ENCODE measurements at places on chromosomes 2 and 18.

DNA sequence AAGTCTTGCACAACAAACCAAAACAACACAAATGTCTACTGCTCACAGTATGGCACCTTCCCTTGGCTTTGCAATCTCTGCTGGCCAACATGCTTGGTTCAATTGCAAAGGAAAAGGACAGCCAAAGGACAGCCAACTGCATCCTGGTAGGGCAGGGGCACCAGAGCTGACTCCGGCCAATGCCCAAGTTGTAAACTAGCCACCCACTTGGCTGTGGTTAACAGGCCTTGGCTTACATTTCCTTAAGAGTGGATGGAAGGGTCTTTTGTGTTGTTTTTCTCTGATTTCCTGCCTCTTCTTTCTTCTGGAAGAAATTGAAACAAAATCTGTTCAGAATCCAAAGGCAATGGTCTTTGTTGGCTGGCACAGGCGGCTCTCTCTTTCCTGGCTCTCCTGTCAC is 119.1 kb upstream of the TRIB2 start:
- no peak for DNase-seq

DNA sequence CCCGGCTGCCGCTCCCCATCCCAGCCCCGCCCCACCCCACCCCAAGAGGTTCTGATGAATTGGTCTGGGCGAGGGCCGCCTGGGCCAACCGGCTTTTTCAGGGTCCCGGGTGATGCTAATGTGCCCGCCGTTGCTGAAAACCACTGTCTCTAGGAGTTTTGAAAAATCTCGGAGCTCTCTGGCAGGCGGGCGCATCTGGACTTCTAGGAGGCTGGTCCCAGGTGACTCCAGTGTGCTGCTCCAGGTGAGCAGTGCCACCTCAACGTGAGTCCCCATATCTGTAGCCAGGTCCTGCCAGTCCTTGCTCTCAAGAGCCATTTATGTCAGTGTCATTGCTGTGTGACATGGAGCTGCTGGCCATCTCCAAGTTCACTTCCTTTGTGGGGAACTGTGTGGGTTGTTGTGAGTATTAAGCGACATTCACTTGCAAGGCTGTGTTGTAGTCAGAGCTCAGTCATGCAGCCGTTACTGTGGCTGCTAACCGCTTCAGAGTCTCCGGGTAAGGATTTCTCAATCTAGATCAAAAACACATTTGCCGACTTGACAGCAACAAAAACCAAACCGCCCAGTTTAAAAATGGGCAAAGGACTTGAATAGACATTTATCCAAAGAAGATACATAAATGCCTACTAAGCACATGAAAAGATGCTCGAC is at the start of gene RFX8:
Gene RFX8, minus strand, starts transcription at position 382 of the 654 bp plus-strand sequence. CDS start 8,264 bp downstream, outside the sequence.
- no peak for DNase-seq

DNA sequence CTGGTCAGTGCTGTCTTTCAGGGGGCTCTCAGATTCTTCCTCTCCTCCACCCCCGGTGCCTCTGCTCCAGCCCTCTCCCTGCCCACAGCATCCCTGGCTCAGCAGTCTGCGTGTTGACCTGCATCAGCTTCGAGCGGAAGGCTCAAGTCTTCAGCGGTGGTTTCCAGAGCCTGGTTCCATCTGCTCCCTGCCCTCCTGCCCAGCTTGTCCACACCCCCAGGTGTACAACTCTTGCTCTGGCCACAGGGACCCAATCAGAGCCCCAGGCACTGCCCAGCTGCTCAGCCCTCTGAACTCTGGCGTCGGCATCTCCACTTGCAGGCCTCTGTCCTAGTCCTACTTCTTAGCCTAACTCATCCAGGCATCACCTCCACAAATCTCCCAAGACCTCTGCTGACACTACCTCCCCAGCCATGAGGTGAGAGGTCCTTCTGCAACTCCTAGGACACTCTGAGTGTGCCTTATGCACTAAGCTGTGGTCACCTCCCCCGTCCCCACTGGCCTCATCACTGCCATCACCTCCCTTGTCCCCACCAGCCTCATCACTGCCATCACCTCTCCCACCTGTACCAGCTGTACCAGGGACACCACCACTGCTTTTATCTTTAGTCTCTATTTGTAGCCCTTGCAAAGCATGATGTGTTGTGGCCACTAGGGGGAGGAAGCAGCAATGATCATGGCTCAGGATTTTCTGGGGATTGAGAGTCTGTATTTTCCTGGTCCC is 60.9 kb downstream of the EDAR start:
- peak; percentile 65 for DNase-seq

- DNase-seq = no peak
These were observed 163.8 kb downstream of the FAM210A start for GRCh38 chr18:13562494-13563029.

DNA sequence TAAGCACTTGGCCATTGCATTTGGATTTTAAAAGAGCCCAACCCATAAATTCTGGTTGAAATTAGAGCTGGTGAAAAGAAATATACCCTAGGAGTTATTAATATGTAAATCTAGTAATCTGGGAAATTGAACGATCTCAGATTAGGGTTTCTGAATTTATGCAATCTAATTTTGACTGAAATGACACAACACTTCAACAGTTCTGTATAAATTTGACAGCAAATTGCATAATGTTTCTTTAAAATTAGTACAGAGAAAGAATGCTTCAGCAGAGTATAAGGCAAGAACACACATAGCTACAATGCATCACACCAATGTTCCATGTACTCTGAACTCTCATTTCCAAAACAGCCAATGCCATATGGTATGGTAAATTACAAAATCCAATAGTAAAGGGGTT is 201.5 kb upstream of the ITGA4 start:
- no peak for DNase-seq

DNA sequence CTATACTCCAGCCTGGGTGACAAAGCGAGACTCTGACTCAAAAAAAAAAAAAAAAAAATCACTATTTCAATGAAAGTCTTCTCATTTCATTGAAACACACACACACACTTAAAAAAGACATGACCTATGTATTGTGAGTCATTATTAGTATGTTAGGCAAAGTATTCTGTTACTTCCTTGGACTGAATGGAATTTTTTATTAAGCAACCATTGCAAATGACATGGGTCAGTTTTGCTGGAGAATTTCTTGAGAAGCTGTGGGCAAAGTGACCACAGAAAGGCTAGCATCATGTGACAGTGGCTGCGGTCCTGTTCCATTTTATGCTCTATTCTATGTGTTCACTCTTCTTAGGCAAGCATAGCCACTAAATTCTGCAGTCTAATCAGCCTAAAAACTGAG is 695.7 kb downstream of the TDRD15 start:
- no peak for DNase-seq

- no peak for DNase-seq
These were observed 18.3 kb upstream of the RPL31 start for GRCh38 chr2:100983684-100984310.

DNA sequence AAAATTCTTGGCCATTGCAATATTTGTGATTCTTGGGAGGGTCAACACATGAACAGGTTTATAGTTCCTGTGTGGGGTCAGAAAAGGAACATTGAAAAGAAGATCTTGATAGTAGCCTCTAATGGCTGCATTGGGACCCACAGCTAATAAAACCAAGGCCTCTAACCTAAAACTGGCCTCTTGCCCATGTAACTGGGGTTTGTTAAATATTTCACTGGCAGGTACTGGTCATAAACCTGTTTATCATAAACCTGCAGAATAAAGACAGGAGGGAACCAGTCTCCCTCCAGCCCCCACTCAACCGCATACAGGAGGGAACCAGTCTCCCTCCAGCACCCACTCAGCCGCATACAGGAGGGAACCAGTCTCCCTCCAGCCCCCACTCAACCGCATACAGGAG is 125.3 kb downstream of the PXDN start:
- no peak for DNase-seq

DNA sequence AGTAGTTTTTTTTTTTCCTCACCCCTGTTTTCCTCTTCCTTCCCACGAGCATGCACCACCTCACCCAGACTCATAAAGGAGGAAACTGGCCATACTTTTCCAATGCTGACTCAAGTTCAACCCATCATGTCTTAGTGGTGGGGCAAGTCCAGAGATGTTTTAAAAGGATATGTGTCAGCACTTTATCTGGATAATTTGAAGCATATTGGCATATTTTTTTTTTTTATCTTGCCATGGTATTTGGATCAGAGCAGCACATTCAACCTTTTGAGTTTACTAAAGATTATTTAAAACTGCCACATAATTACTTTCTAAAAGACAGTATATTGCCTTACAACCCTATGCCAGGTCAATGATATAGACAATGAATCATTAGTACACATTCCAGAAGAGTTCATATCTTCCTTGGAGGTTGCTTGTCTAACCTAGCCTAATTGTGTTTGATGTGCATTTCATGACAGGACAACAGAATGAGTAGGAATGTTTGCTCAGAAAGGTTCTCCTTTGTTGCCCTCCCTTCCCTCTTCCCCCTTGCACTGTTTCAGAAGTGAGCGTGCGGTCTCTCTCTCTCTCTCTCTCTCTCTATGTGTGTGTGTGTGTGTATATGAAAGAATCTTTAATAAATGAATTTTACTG is 950.7 kb upstream of the FAM98A start:
- DNase-seq = no peak

GRCh38 chr2:208047840-208048239 is 22.5 kb upstream of the PLEKHM3 start:
- DNase-seq = no peak

GRCh38 chr2:168252976-168253375 is 5.6 kb upstream of the STK39 start:
- no peak for DNase-seq

DNA sequence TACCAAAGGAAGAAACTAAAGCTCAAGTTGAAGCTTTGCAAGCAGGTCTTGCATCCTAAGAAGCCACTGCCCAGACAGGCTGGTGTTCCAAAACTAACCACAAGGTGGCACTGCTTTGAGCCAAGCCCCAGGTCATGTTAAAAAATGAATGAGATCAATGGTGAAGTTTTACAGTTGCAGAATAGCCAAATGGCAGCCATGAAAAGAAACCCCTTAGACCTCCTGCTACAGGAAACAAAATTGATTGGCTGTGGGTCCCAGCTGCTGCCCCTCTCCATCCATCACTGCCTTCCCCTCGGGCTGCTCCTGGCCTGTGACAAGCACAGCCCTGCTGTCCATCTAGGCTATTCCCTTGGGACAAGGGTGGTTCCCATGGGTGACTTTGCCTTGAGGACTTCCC is 20.7 kb upstream of the MREG start:
- DNase-seq = peak; percentile 4

- no peak for DNase-seq
These were observed 1.4 kb upstream of the ZNF804A start for GRCh38 chr2:184596819-184597411.

GRCh38 chr2:179104736-179105135 is 54.8 kb upstream of the CCDC141 start:
- no peak for DNase-seq

DNA sequence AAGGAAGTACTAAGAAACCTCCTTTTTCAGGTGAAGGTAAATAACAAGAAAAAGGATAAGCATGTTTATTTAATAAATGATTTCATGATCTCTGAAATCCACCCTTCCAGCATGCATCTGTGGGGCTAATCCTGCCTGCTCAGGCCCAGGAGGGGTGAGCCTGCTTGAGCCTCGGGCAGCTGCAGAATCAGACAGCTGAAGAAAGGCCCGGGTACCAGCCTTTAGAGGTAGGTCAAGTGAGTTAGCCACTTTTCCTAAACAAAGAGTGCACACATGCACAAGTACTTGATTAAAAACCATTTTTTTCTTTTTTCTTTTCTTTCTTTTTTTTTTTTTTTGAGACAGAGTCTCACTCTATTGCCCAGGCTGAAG is 25.7 kb upstream of the FZD7 start:
- DNase-seq = no peak

- DNase-seq = no peak
These were observed 28.5 kb upstream of the ACTR2 start for GRCh38 chr2:65199166-65199565.

DNA sequence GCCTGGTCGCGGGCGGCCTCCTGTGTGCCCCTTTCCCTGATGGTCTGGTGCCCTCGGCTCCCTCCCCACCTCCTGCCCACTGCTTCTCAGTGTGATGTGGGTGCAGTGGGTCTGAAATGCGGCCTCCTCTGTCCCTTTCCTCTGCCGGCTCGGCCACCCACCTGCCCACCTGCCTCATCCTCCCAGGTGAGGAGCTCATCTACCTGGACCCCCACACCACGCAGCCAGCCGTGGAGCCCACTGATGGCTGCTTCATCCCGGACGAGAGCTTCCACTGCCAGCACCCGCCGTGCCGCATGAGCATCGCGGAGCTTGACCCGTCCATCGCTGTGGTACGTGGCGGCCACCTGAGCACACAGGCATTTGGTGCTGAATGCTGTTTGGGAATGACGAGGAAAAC is 18.3 kb downstream of the DTYMK start:
- no peak for DNase-seq

- peak; percentile 3 for DNase-seq
These were observed 60.3 kb upstream of the LMAN1 start for GRCh38 chr18:59419386-59419785.

DNA sequence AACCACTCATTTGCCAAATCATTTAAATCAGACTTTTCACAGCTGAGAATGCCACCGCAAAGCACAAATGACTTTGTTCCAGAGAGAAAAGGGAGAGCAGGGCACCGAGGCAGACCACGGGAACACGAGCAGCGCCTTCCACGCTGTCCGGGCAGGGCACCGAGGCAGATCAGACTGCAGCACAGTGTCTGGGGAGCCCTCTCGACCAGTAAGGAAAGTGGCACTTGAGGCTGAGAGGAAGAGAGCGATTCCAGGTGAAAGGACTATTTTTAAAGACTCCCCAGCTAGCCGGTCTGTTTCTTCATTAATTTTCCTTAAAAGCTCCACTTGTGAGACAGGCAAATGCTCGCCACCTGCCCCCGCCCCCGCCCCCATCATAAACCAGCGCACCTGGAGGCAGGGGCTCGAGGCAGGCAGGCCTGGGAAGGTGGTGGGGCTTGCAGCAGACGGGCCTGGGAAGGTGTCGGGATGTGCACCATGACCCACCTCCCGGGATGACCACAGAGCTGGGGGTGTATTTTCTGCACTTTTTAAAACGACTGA is 80.9 kb upstream of the CTDP1 start:
- no peak for DNase-seq

DNA sequence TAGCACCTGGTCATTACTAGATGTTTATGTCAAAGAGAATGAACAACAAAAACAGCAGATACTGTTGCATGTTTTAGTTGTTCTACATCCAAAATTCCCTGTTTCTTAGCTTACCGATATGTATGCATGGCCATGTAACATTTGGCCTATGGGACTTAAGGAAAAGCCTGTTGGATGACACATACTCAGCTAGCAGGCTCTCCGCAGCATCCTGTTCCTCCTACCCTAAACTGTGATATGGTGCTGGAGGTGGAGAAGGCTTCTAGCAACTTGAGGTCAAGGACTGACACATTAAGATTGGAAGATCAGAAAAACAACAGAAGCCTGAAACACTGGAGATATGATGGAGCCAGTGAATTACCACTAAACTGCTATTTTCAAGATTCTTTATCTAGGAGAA is 537.8 kb downstream of the LRRTM4 start:
- no peak for DNase-seq

GRCh38 chr18:42545825-42546224 is 569.7 kb downstream of the RIT2 start:
- no peak for DNase-seq

- DNase-seq = no peak
These were observed 2.4 kb upstream of the PRKD3 start for GRCh38 chr2:37326866-37327634.
